Activated CD4-positive, alpha-beta T cell treated with anti-CD3 and anti-CD28 coated beads for 36 hours (primary cell): ENCODE measurements at places on chromosomes 11 and 22. TPM values are rescaled to one million over a fixed set of nuclear protein-coding genes. Genes with fewer than 3 reads are reported as not detected.

DNA sequence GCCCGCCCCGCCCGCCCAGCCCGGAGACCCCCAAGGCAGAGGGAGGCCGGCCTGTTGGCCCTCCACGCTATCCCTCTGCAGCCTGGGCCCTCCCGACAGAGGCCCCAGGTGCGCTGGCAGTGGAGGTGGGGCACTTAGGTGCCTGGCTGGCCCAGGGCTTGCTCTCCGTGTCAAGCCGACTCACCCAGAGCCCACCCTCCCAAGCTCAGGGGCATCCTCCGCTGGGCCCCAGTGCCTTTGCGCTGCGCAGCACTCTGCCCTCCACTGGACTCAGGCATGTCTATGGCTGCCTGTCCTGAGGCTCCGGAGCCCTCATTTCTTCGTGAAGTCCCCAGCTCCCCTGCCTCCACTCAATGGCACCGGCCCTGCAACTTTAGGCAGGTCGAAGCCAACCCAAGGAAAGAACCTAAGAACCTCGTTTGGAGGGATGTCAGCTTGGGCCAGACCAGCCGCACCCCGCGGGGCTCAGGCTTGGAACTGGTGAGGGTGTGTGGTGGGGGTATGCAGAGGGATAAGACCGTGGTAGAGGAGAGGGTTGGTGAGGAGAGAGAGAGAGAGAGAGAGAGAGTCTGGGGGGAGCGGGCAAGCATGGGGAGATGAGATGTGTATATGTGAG lies 6.1 kb downstream of the SMIM45 start:
- DNase-seq = no peak

DNA sequence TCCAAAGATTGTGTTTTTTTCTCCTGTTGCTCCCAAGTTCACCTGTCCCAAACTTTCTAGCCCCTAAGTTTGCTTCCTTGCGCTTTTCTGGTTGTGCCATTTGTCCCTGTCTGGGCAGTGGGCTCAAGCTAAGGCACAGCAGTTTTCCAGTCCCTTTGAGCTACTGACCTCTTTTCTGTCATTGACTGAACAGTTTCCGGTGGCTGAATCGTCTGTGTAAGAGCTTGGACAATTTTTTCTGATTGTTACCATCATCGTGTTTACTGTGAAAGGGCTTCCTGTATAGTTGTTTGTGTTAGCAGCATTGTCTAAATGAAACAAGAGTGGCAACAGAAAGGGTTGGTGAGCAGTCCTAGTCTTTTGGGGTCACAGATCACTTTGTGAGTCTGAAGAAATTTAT lies 49.8 kb downstream of the BMAL1 start:
- no peak for DNase-seq

DNA sequence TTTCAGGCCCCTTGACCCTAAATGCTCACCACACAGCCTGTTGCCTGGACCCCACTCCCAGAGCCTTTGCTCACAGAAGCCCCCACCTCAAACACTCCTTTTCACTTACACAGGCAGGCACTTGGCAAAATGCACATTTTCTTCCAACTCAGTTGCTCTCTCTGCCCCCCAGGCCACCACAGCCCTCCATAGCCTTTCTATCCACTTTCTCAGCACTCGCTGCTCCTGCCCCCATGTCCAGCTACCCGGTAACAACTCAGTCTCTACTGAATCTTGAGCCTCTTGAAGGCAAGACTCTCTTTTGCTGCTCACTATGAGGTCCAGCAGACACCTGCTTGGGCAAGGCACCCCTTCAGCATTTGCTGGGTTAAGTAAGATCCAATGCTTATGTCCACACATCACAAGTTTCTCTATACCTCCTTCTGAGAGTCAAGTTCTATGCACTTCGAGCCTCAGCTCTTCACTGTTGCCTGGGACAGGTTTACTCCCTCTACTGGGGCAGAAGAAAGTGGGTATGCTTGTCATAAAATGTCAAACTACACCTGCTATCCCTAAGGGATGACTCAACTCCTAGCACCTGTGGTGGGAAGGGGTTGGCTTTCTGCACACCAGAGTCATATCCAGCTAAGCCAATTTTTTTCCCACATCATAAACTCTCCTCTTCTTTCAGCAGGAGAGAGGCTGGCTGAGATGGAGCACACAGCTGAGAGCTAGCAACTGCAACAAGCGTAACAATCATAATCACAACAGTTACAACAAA lies 36.9 kb downstream of the MORC2 start:
- DNase-seq = no peak

DNA sequence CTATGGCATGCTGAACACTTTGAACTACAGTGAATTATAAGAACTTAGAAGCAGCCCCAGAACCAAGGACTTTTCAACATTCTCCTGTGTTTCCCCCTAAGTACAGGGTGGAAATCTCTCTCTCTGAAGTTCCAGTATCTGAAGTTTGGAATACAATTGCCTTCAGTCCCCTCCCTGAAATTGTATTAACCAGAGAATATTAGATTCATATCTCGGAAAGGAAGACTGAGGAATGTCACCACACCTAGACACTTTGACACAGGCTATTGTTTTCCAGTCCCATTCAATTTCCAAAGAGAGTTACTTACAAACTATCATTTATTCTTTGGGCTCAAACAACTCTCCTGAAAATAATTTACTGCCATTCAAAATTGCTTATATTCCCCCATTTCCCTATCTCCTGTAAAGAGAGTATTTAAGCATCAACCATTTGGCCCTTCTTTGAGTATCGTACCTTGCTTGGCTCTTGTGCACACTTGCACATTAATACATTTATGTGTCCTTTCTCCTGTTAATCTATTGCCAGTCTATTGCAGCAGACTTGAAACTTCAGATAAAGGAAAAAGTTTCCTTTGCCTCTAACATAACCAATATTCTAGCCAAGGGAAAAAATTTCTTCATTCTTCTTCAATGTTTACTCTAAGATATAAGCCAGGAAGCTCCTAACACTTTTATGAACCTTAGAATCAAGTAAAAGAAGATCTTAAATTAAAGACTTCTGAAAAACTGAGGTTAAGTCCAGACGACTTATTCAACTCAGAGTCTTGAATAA lies 402.4 kb upstream of the DDI1 start:
- DNase-seq = no peak

DNA sequence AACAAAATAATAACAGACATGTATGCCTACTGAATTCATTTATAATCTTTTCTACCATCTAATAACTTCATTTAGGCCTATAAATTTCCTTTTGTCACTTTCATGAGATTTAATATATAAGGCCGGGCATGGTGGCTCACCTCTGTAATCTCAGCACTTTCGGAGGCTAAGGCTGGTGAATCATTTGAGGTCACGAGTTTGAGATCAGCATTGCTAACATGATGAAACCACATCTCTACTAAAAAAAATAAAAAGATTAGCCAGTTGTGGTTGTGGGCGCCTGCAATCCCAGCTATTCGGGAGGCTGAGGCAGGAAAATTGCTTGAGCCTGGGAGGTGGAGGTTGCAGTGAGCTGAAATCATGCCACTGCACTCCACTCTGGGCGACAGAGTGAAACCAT lies 14.2 kb upstream of the NTM start:
- no peak for DNase-seq

DNA sequence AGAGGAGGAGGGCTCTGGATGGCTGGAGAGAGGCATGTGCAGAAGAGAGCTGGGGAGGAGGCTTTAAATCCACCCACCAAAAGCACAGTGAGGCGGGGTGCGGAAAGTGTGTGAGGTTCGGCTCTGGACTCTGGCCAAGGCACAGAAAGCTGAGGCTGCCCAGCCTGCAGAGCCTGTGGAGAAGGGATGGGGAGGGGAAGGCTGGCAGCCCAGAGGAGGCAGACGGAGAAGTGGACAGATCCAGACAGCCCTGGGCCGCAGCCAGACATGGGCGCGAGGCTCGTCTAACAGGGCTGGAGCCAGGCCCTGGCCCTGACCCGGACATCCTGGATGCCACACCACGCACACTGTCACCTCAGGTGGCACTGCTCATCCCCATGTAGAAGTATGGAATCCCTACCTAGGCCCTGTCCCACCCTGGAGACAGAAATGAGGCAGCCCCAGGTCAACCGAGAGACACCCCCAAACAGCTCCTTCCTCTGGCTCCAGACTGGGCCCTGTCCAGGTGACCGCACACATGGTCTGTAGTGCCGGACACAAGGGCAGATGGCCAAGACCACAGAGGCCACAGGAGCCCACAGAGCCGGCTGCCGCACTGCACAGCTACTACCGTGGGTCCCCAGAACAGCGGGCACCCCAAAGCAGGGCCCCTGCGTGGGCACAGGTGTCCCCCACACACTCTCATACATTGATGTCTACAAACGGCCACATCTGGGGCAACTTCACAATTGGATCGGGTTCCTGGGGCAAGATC lies 16.6 kb upstream of the MOB2 start:
- no peak for DNase-seq

LINC01488 gene
- not detected for total RNA-seq

GRCh38 chr22:44669561-44669976 lies 32.4 kb upstream of the PRR5 start:
- no peak for DNase-seq
